Stimulated activated CD4-positive, alpha-beta T cell treated with anti-CD3 and anti-CD28 coated beads, Interleukin-1b, Interleukin-23, amount 100 ng/mL, for 1 hour (primary cell): ENCODE measurements at places on chromosomes 2 and 18.

DNA sequence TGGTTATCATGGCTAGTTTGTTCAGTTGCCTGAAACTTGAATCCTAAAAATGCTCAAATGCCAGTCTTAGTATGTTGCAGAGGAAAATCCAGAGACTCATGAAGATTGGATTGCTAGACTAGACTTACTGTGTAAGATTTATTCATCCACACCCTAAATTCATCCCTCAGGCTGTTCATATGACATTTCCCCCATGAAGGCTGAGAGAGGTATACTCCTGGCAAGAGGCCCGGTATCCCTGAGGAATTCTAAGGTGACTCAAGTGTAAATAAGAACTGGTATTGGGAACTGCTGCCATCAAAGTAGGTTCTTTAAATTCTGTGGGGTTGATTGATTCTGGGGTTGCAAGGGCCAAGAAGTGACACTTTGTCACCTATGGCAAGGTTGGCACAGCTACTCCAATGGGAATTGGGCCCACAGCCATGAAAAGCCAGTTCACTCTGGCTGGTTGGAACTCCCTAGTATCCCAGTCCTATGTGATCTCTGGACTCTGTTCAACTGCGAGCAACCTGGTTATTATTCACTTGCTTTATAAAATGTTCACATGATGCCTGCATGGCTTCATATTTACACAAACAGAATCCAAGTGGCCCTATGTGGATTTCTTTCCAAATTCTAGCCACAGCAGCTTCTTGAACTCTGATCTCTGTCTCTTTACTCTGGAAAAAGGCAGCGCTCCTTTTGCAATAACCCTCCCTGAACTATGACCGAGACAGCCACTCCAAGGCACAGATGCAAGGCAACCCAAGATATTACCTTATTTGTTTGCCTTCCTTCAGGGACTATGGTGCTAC is 429.1 kb downstream of the CBLN2 start:
- DNase-seq = no peak

DNA sequence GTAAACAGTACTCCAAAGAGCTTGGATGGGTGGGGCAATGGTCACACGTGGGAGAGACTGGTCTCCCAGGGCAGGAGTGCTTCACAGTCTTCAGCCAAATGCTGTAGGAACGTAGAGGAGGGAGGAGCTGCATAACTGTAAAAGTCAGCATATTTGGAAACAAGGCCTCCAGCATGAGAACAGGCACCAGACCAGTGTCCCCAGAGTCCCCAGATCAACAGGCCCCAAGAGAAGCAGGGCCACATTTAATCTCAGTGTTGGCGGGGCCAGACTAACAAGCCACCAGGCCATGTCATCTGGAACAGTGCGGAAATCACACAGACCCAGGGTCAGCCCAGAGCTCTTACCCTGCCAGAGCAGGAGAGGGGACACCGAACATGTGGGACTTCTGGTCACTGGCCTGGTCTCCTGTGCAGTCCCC is 63.2 kb downstream of the ADCY3 start:
- DNase-seq = no peak

DNA sequence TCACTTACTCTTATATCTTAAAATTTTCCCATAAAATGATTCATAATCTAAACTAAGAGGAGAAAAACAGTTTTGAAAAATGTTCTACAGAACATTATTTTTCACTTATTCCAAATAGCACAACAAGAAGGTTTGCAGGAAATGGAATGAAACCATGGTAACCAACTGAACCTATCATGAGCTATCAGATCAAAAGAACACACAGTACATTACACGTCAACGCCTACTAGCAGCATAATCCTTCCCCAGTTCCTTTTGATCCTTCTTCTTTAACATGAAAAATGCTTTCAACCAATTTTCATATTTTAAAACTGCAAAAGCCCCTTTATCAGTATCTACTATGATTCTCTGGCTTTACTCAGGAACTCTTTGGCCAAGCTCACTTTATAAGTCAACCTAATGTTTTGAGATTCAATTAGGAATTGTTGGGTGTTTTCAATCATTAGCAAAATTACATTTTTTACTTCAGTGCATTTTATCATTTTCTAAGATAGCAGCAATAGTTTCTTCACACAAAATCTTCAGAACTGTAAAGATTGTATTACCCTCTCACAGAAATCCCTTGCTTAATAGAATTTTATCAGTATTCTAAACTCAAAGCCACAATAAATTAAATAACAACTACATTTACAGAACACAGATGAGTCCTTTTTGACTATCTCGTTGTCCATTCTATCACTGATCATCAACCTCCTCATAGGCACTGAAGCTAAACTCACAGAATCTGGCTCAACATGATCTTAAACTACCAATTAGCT is 102.5 kb downstream of the CHN1 start:
- DNase-seq = no peak

GRCh38 chr18:44848644-44849335 is 168.1 kb downstream of the SETBP1 start:
- no peak for DNase-seq

DNA sequence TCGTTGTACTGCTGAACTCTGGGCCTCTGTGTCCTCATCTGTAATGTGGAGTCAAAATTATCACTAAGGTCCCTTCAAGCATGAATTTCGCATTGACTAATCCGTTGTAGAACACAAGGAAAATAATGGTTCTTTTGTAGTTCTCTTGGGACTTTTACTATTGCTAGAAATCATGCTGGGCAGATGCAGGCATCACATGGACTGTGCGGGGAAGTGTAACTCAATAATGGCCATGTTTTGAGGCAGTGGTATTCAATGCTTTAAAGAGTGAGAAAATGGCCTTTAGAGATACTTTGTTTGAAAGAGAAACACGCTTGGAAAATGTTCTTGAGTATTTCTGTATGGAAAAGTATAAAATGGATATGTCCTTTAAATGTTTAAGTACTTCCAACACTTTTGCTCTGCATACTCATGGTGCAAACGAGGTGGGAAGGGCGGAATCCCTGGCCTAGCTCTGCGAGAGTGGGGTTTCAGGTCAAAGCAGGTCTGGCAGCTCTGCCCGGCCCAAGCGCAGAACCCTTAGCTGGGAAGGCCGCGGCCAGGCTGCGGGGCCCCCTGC is 117.3 kb upstream of the MSTN start:
- no peak for DNase-seq

- DNase-seq = no peak
These were observed 6.3 kb downstream of the THUMPD2 start for GRCh38 chr2:39772812-39773152.

- DNase-seq = no peak
These were observed 42.7 kb downstream of the SETBP1 start for GRCh38 chr18:44723411-44723810.

DNA sequence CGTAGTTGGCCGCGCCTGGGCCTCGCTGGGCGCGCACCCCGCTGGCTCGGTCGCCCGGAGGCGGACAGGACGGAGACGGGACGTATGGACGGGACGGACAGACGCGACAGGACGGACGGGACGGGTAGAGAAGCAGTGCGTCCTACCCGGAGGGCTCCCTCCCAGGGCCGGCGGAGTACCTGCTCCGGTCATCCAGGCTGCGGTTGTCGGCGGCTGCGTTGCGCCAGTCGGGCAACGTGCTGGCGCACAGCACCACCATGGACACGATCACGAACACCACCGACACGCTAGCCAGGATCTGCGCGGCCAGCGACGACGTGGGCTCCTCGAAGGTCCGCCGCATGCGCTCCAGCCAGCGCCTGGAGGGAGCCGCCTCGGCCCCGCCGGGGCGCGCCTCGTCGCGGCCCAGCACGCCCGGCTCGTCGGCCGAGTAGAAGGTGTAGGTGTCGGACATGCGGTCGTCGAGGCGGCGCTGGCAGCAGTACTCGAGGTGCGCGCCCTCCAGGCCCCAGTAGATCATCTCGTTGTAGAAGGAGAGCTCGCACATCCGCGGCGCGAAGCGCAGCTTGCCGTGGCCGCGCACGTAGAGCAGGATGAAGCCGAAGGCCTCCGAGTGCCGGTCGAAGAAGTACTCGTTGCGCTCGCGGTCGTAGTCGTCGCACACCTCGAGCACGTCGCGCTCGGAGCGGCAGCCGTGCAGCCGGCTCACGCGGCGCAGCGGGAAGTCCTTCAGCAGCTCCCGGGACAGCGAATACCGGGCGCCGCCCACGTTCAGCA is 903 bp downstream of the KCNG3 start:
- DNase-seq = no peak

- DNase-seq = no peak
These were observed 43.9 kb downstream of the CROCC2 start for GRCh38 chr2:240949791-240950705.

DNA sequence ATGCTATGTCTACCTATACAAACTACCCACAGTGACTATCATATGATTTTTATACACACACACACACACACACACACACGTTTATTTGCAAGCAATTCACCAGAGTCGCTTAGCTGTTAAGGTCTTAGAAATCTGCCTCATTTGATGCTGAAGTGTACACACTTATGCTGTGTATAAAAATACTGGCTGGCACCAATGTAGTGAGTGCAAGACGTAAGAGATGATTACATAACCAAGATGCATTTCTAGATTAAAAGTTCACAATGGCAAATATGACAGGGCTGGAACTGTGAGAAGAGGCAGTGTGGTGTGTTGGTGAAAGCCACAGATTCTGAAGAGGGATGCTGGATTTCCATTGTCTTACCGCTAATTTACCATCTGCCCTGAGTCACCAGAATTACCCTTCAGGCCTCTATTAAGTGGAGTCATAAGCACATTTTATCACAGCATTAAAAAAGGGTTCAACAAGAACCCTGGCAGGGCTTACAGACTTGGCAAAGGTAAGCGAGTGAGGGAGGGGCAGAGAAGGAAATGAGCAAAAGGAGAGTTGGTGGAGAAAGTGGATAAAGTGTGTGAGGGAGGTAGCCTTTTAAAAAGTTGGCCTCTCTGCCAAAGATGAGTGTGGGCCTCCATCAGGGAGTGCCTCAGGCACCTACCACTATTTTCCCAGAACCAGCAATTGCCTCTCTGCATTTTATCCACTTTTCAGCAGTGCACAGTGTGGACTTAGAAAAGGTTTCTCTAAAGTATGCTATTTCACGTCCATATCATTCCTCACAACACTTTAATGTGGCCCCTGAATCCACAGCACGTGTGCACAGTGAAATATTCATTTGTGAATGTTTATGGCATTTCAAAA is 21.5 kb downstream of the MEIS1 start:
- no peak for DNase-seq

DNA sequence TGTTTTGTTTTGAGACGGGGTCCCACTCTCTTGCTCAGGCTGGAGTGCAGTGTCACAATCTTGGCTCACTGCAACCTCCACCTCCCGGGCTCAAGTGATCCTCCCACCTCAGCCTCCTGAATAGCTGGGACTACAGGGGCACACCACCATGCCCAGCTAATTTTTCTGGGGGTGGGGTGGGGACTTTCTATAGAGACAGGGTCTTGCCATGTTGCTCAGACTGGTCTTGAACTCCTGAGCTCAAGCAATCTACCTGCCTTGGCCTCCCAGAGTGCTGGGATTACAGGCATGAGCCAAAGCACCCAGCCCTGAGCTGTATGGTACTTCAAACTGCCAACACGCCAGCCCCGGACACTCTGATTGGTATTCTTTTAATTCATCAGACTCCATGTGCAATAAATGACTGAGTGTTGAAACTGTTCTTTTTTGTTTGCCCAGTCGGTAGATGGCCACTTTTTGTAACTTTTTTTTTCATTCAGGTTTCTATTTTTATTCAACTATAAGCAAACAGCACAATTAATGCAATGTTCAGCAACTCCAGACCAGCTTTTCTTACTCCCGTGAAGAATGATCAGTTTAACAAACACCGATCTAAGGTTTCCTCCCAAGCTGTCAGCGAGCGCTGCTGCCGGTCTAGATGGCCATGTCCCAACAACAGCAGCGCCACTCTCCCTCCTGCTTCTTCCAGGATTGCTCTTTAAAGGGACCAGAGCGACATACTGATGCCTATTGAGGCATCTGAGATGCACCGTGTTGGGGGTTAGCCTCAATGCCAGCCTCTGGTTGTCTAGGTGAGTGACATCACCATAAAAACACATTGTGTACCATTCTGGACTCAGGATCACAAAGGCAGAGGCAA is 12.5 kb upstream of the TGOLN2 start:
- no peak for DNase-seq

DNA sequence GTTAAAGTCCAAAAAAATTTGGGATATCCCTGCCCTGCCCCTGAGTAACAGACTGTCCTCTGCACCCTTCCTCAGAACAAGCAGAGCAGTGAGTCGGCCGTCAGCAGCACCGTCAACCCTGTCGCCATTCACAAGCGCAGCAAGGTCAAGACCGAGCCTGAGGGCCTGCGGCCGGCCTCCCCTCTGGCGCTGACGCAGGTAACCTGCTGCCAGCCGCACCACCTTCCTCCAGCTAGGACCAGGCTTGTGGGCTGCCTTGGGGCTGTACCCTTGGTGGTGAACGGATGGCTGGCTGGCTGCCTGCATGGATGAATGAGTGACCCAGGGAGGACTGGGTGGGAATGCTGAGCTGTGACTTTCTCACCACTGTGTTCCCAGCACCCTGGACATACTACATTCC is 236.2 kb downstream of the GLI2 start:
- DNase-seq = no peak

DNA sequence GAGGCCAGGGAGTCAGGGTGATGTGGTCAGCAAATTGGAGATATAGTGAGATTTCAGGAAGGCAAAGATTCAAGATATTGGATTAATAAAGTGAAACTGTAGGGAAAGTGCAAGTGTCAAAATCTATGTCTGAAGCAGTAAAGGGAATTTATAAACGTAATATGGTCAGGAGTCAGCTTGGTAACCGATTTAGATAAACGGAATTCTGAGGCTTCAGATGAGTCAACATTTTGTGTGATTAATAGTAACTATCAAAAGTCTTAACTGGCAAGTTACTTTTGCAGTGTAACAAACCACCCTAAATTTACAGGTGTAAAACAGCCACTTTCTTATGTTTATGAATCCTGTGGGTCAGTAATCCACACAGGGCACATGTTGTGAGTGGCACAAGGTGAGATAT is 10.9 kb downstream of the MTX2 start:
- DNase-seq = no peak

- no peak for DNase-seq
These were observed 76.2 kb downstream of the MAP3K20 start for GRCh38 chr2:173151671-173152401.

- no peak for DNase-seq
These were observed 666.5 kb downstream of the ADCYAP1 start for GRCh38 chr18:1571206-1571605.

- DNase-seq = no peak
These were observed 9.2 kb downstream of the PTMA start for GRCh38 chr2:231717281-231718171.

GRCh38 chr2:8680822-8681760 is 765 bp upstream of the ID2 start:
- no peak for DNase-seq

- DNase-seq = no peak
These were observed 78.9 kb upstream of the CCDC68 start for GRCh38 chr18:55038162-55038561.

DNA sequence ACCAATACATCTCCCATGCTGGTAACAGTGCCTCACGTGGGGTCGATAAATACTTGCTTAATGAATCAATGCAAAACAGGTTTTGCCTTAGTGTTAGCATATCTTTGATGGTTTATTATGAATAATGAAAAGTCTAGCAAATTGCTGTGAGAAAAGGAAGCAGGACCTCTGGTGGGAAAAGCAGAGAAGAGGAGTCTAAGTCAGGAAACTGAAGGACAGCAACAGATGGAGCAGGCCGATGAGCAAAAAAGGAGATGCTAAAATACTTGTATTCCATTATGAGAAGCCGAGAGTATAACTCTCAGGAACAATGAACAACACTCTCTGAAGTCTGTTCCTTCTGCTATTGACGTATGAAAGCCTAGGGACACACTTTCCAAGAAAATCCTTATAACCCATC is 555.2 kb upstream of the KLHL29 start:
- DNase-seq = no peak
